Effector CD8-positive, alpha-beta T cell (primary cell): ENCODE measurements at places on chromosomes 4 and X.

DNA sequence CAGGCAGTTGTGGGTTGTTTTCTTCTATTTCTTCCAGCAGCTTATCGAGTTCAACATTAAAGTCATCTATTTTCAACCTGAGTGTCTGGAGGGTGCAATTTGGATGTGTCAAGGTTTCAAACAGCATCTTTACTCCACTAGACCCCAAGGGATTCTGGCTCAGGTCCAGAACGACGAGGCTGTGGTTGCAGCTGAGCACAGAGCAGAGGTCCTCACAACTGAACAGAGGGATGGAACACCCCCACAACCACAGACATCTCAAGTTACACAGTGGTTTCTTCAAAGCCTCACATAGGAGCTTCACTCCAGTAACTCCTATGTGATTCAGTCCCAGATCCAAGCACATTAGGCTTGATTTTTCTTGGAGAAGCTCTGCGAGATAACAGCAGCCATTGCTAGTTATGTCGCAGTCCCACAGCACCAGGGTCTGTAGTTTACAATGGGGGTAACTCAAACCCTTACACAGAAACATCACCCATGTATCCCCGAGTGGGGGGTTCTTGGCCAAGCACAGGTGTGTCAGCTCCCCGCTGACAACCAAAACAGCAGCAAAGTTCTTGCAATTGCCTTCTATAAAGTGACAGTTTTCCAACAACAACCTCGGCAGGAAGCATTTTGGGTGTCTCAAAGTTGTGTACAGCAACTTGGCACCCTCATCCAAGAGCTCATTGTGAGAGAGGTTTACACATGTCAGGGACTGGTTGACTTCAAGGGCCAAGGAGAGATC is 2.8 kb downstream of the NLRP2B start:
- no peak for DNase-seq

DNA sequence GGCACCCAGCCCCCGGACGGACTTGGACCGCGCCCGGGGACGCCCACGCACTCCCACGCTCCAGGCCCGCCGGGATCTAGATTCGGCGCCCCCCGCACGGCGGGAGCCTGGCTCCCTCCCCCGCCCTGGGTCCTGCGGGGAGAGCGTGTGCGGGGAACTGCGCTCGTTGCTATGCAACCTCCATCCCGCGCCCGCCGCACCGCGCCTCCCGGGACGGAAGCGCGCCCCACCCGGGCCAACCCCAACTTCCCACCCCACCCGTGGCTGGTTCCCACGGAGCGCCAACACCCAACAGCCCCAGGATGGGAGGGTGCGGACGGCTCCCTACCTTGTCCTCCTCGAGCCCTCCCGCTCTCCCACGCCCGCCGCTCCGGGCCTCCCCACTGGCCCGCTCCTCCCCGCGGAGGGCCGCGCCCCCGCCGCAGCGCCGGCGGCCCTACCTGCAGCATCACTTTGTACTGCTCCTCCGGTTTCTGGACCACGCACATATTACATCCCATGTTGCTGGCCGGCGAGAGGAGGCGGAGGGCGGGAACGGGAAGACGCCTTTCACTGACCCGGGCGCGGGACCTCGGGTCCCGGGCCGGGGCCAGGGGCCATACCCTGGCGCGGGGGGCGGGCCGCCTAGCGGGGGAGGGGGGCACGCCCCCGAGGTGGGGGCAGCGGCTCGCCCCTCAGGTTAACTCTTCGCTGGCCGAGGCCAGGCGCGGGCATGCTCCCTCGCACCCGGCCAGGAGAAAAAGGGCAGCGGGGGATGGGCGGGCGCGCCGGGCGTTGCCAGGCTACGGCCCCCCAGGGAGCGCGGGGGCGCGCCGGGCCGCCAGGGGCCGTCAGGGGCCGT is at the start of gene PDZD4:
TSS of gene PDZD4 (minus strand) at position 746 of the 841 bp plus-strand sequence. CDS start at position 500, 246 bp downstream.
- no peak for DNase-seq

GRCh38 chrX:21708116-21708515 is 49.8 kb downstream of the SMPX start:
- no peak for DNase-seq

- no peak for DNase-seq
These were observed 31.8 kb upstream of the SRD5A3 start for GRCh38 chr4:55314141-55314820.

- DNase-seq = no peak
These were observed at the start of gene TMEM150C for GRCh38 chr4:82561786-82562563. Gene TMEM150C (minus strand): TSS chr4:82561988. CDS start chr4:82504657, 57,331 bp downstream.

DNA sequence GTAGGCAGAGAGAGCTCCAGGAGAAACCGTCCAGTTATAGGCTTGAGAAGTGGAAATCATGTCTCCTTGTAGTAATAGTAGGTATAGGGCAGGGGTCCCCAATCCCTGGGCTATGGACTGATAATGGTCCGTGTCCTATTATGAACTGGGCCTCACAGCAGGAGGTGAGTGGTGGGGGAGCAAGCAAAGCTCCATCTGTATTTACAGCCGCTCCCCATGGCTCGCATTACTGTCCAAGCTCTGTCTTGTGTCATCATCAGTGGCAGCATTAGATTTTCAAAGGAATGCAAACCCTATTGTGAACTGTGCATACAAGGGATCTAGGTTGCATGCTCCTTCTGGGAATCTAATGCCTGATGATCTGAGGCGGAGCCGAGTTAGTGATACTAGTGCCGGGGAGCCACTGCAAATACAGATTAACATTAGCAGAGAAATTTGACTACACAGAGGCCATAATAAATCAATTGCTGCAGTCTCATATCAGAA is 67.6 kb downstream of the MRPL1 start:
- DNase-seq = no peak

DNA sequence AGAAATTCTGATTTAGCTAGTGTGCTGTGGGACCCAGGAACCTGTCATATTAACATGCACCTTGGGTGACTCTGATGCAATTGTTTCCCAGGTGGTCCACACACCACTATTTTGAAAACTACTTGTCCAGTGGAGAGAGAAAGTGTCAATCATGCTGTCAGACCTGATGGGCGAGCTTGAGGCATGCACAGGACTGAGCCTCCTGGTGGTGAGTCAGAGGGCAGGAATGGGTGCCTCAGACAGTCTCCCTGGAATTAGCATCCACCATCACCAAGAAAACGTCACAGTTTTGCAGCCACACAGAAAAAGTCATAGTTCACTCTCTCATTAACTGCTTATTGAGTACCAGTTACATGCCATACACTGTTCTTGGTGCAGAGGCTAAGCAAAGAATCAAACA is 181.8 kb upstream of the MAOA start:
- DNase-seq = no peak
